Smooth muscle cell of the umbilical artery (primary cell): ENCODE measurements at places on chromosomes 5 and 9. TPM values are rescaled to one million over a fixed set of nuclear protein-coding genes. Genes with fewer than 3 reads are reported as not detected.

Gene ARHGEF28
- total RNA-seq = 3.0 and 8.1 TPM in 2 replicates

Gene STPG3
- not detected in 2 replicates for total RNA-seq

Gene TAF11L5
- total RNA-seq = not detected in 2 replicates

Gene DMRT3
- total RNA-seq = not detected in 2 replicates

Gene SLC1A1
- 18.7 and 26.8 TPM in 2 replicates for total RNA-seq

Gene GABRA6
- not detected in 2 replicates for total RNA-seq

Gene GPR151
- total RNA-seq = not detected in 2 replicates

Gene SPARC
- 2,182 and 3,745 TPM in 2 replicates for total RNA-seq

Gene AJM1
- 2.1 and 2.4 TPM in 2 replicates for total RNA-seq

Gene GARIN3
- total RNA-seq = not detected in 2 replicates

Gene TRIP13
- 4.2 and 21.2 TPM in 2 replicates for total RNA-seq

Gene CLK4
- 21.1 and 27.3 TPM in 2 replicates for total RNA-seq

Gene LTC4S
- 0.59 and 1.0 TPM in 2 replicates for total RNA-seq

Gene LECT2
- not detected in 2 replicates for total RNA-seq

Gene CAMK4
- 2.7 and 10.3 TPM in 2 replicates for total RNA-seq

Gene PTGDS
- 8.3 and 21.4 TPM in 2 replicates for total RNA-seq

Gene NUP155
- 24.1 and 39.8 TPM in 2 replicates for total RNA-seq

Gene IQGAP2
- 4.3 and 51.4 TPM in 2 replicates for total RNA-seq

Gene CRB2
- total RNA-seq = not detected in 2 replicates

Gene CSF1R
- total RNA-seq = 0.28 and 0.89 TPM in 2 replicates

Gene RMRP
- 680 and 5,299 TPM in 2 replicates for total RNA-seq

Gene KCNV2
- total RNA-seq = not detected in 2 replicates

Gene NKD2
- total RNA-seq = 0.59 TPM in 1 of 2 replicates, not detected in the other

Gene PCA3
- total RNA-seq = not detected in 2 replicates

Gene SAXO1
- total RNA-seq = 0.05 TPM in 1 of 2 replicates, not detected in the other

Gene MCC
- 58.4 and 95.9 TPM in 2 replicates for total RNA-seq

Gene CDH9
- 0.59 TPM in 1 of 2 replicates, not detected in the other for total RNA-seq

Gene KIF27
- total RNA-seq = 4.2 TPM in 2 replicates

Gene TAF11L10
- not detected in 2 replicates for total RNA-seq

Gene TMEM174
- not detected in 2 replicates for total RNA-seq

Gene ADGRD2
- total RNA-seq = not detected in 2 replicates
